NCI-H2081 treated with DMSO at 0.1 percent for 48 hours (cell line): ENCODE measurements at places on chromosomes 1 and 21.

- no peak for DNase-seq
These were observed 205.9 kb downstream of the SDCCAG8 start for GRCh38 chr1:243461700-243462099.

GRCh38 chr1:29634746-29635335, 398.5 kb downstream of the PTPRU start:
- no peak for DNase-seq

GRCh38 chr1:116496898-116497297, 73.9 kb downstream of the CD58 start:
- no peak for DNase-seq

DNA sequence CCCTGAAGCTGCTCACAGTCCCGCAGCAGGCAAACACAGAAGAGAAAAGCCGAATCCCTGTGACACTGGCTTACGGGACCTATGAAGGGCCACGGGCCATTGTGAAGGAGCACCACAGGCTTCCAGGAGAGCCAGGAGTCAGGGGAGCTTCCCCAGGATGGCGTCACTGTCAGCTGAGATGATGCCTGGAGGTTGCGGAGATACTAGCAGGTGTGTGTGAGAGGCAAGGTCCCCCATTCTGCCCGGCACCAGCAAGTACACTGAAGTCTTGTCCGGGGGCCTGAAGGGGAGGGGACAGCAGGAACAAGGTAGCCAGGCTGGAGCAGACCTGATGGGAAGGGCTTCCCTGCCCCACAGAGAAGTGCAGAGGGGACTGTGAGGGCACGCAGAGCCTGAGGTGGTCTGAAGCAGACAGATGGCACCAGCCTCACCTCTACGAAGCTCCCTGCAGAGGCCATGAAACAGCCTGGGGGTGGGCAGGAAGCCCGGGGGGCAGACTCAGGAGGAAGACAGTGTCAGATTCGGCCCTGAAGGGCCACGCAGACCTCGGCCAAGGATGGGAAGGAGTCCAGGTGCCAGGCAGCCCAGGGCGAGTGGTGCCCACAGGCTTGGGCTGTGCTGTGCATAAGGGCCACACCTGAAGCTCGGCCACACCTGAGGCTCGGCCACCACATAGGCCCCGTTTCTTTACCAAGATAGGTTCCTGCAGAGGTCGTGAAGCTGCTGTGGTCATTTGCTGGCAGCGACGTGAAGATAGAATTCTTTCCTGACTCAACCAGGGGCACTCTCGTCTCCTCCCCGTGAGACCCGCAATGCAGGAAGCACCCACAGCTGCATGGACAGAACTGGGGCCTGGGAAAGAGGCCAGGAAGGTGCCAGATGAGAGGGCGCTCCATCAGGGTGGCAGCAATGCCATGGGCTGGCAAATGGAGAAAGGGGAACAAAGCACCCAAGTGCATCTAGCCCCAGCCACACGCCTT, 10.1 kb downstream of the TCP10L start:
- DNase-seq = no peak

- DNase-seq = no peak
These were observed 126.8 kb downstream of the HIVEP3 start for GRCh38 chr1:41791667-41792484.

DNA sequence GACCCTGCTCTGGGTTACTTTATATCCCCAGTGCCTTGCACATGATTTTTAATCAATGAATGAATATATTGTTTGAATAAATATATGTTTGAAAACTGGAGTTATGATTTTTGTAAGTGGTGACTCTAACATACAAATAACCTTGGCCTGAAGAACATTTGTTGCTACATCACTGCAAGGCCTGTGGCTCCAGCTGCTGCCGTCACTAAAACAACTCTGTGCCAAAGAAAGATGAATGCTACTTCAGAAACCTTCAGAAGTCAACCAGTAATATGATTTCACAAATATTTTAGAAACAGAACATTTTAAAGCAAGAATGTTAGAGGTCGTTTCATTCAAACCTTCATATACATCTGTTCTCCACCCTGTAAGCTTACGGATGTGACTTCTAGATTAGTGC, 60.6 kb upstream of the SEC16B start:
- DNase-seq = no peak

- DNase-seq = no peak
These were observed 34.9 kb downstream of the WLS start for GRCh38 chr1:68197461-68197860.

- DNase-seq = no peak
These were observed 19.1 kb upstream of the QSOX1 start for GRCh38 chr1:180135535-180135934.

DNA sequence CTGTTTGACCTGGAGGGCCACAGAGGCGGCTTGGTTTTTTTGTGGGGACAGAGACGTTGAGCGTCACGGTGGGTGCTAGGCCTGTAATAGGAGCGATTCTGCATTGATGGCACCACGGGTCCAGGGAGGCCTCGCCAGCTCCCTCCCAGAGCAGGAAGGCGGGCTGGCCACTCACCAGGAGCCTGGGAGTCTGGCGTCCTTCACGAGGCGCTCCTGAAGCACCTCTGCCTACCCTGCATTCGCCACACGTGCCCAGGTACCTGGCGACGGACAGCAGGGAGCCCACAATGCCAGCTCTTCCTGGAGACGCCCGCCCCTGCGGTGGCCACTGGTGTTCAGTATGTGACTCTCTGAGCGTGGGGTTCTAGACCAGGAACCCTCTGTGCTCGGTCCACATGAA, 69.9 kb upstream of the TRAPPC10 start:
- no peak for DNase-seq
